ENCODE measurements at places on chromosomes 4 and X.

GRCh38 chrX:97398030-97398551 is 514.4 kb downstream of the RPA4 start:
- DNase-seq: no peak
- H3K4me1 ChIP-seq: peaks cover 16% of the 10 kb centered on the region
- H3K27me3 ChIP-seq: no peaks in the 10 kb centered on the region
- no peak overlapping the region for H3K4me3 ChIP-seq
- H3K36me3 ChIP-seq: peaks cover 3% of the 10 kb centered on the region
- no peak overlapping the region for H3K27ac ChIP-seq

- no peaks in the 10 kb centered on the region for H3K4me1 ChIP-seq
- no peak overlapping the region for H3K4me3 ChIP-seq
- H3K27ac ChIP-seq: peak overlapping the region; percentile 58
- DNase-seq: no peak
Observed at GRCh38 chrX:23883737-23884354, 23.9 kb downstream of the APOO start.

GRCh38 chrX:88325634-88326033 is 421.4 kb upstream of the CPXCR1 start:
- H3K27me3 ChIP-seq: no peaks in the 10 kb centered on the region
- no peaks in the 10 kb centered on the region for H3K36me3 ChIP-seq
- H3K4me1 ChIP-seq: no peaks in the 10 kb centered on the region
- no peak overlapping the region for H3K4me3 ChIP-seq

DNA sequence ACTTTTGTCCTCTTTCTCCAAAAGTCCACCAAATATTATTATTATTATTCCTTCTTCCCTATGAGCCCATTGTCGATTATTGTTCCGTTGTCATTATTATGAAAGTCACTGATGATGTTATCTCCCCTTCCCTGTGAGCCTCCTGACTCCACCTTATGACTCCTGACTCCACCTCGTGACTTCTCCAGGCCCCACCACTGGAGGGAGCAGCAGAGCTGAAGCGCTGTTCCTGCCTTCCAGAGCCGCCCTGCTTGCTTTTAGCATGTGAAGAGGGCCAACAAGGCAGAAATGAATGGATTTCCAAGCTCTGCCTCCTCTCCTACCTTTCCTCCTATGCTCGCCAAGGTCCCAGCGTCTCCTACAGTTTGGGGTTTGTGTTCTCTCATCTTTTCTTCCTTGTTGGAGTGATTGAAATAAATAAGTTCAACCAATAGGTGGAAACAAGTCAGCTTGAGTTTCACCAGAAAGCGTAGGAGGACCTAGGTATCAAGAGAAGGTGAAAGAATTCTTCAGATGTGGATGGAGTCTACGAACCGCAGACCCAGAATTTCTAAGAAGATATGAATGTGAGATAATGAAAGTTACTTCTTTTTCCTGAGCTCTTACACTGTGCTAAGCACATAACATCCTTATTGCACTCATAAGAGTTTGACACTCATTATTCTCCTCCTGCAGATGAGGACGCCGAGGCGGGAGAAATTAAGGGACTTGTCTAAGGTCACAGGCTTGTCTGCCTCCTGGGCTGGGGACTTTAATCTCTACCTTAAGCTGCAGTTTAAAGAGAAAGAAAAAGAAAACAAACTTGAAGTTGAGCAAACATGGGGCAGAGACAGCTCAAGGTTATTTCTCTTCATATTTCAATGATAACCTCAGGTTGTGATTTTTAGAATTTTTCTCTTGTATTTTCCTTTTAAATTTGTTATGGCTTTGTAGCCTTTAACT is 26.1 kb downstream of the IGSF1 start:
- peaks cover 2% of the 10 kb centered on the region for H3K27me3 ChIP-seq
- H3K4me1 ChIP-seq: no peaks in the 10 kb centered on the region
- H3K36me3 ChIP-seq: no peaks in the 10 kb centered on the region
- no peak overlapping the region for H3K4me3 ChIP-seq
- H3K27ac ChIP-seq: no peak overlapping the region

DNA sequence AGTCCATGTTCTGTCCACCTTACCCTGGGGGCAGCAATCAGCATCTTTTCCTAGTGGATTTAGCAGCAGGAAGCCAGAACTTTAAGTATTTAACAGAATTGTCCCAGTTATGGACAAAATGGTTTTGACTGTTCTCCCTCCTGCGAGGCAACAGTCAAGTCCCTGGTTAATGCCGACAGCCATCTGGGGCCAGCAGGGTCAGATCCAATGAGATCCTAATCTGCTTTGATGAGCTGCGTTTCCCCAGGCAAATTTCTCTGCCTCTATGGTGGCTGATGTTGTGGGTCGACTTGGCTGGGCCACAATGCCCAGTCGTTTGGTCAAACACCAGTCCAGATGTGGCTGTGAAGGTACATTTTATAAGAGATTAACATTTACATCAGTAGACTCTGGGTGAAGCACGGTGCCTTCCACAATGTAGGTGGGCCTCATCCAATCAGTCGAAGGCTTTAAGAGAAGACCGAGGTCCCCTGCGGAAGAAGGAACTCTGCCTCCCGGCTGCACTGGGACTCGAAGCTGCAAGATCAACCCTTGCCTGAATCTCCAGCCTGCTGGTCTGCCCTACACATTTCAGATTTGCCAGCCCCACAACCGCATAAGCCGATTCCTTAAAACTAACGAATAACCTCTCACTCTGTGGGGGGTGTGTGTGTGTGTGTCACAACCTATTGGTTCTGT is 89.0 kb upstream of the C4orf50 start:
- H3K27me3 ChIP-seq: peaks cover 15% of the 10 kb centered on the region
- H3K27ac ChIP-seq: no peak overlapping the region
- H3K4me1 ChIP-seq: no peaks in the 10 kb centered on the region

DNA sequence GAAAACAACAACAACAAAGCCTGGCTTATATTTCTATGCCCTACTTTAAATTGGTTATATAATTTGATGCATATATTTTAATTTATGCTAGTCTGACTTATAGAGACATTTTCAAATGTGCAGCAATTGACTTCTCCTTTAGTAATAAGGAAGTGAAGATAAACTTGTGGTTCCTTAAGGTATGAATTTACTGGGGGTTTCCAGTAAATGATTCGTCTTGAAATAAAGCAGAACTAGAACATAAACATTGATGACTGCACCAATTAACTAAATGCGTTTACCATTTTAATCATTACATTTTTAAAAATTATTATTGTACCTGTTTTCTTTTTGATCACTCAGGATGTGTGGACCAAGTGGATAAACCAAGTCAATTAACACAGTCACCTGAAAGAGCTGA is 99.6 kb upstream of the CCSER1 start:
- no peaks in the 10 kb centered on the region for H3K4me1 ChIP-seq
- no peak for DNase-seq
- H3K4me3 ChIP-seq: no peak overlapping the region

DNA sequence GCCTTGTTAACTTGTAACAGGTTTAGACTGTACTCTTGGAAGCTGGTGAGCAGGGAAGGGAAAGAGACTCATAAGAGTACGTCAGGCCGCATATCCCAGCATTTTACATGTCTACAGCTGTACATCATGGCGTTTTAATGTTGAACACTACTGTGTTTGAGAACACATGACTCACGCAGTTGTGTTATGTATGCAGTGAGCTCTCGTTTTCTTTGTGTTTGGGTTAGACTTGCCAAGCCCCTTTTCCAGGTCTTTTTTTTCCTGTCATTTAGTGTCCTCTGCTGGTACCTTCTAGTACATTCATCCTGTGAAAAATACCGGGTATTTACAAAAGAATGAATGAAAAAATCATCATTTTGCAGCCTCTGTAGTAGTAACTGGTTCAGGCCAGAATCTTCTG is 35.3 kb downstream of the SMS start:
- DNase-seq: no peak
- H3K4me3 ChIP-seq: no peak overlapping the region
- H3K27me3 ChIP-seq: no peaks in the 10 kb centered on the region
- no peak overlapping the region for H3K27ac ChIP-seq

GRCh38 chrX:1555370-1555769 is 18.4 kb upstream of the P2RY8 start:
- no peak for DNase-seq
- H3K27ac ChIP-seq: peak overlapping the region; percentile 96
- no peaks in the 10 kb centered on the region for H3K27me3 ChIP-seq
- H3K4me1 ChIP-seq: peaks cover 63% of the 10 kb centered on the region
- H3K36me3 ChIP-seq: peaks cover 13% of the 10 kb centered on the region
- peak overlapping the region; percentile 78 for H3K4me3 ChIP-seq

- H3K4me3 ChIP-seq: no peak overlapping the region
- no peak overlapping the region for H3K27ac ChIP-seq
- no peaks in the 10 kb centered on the region for H3K36me3 ChIP-seq
- DNase-seq: no peak
- peaks cover 9% of the 10 kb centered on the region for H3K4me1 ChIP-seq
- H3K27me3 ChIP-seq: peaks cover 5% of the 10 kb centered on the region
Observed at GRCh38 chr4:170030121-170030520, 3.9 kb upstream of the MFAP3L start.

GRCh38 chr4:18937746-18938145 is 916.2 kb upstream of the LCORL start:
- no peak overlapping the region for H3K4me3 ChIP-seq
- H3K36me3 ChIP-seq: no peaks in the 10 kb centered on the region
- no peaks in the 10 kb centered on the region for H3K27me3 ChIP-seq
- H3K4me1 ChIP-seq: no peaks in the 10 kb centered on the region

GRCh38 chr4:48692897-48693296 is 87.2 kb downstream of the FRYL start:
- H3K4me3 ChIP-seq: no peak overlapping the region
- no peaks in the 10 kb centered on the region for H3K36me3 ChIP-seq
- peaks cover 52% of the 10 kb centered on the region for H3K4me1 ChIP-seq
- DNase-seq: no peak
- H3K27me3 ChIP-seq: no peaks in the 10 kb centered on the region
- no peak overlapping the region for H3K27ac ChIP-seq

DNA sequence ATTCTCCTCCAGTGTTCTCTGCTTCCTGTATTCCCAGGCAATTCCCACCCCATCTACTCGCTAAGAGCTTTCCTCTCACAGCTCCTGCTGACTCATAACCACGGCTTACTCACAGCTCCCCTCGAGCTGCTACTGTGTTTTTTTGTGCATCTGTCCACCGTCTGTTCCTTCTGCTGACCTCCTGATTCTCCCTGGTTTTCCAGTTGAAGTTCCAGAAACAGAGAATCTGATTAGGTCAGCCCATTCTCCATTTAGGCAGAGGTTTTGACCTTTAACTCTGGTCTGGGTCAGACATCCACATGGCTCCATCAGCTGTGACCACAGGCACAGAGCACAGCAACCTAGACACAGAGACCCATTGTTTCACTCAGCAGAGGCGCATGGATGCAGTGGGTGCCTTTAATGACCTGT is 5.5 kb upstream of the SMIM20 start:
- H3K27me3 ChIP-seq: no peaks in the 10 kb centered on the region
- H3K4me1 ChIP-seq: peaks cover 30% of the 10 kb centered on the region
- H3K27ac ChIP-seq: no peak overlapping the region
- no peak overlapping the region for H3K4me3 ChIP-seq
- no peak for DNase-seq

DNA sequence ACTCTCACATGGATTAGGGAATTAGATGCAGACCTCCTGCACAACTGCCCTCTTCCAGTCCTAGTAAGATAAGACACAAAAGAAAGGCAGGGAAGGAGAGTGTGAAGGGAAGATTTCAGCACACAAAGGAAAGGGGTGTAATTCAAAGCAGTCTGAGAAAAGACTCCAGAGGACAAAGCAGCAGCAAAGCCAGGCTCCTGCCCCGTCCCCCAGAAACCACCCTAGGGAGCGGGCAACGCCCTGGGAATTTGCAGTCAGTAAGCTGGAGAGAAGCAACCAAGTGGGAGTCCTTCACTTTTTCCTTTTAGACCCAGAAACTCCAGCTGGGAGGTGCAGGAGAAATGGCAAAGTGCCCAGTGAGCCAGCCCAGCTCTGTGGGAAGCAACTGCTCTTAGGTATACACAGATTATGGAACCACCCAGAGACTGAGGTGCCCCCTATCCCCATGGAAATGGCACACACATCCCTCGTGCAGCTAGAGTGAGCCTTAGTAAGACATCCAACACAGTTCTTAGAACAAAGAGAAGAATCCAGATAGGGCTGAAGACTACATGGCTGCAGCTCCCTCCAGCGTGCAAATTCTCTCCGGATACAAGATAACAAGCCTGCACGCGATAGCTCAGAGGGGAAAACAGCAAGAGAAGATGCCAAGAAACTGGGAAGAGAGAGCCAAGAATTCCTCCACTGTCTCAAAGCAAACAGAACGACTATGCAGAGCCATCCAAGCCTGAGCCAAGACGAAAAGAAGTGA is 26.5 kb upstream of the IRAK1 start:
- H3K27me3 ChIP-seq: no peaks in the 10 kb centered on the region
- peak overlapping the region; percentile 70 for H3K27ac ChIP-seq
- peaks cover 60% of the 10 kb centered on the region for H3K36me3 ChIP-seq
- H3K4me1 ChIP-seq: peaks cover 54% of the 10 kb centered on the region
- no peak for DNase-seq
- H3K4me3 ChIP-seq: no peak overlapping the region
